ENCODE measurements at places on chromosomes 5 and 9. TPM values are rescaled to one million over a fixed set of nuclear protein-coding genes. Genes with fewer than 3 reads are reported as not detected.

Gene SPINK4
- not detected for total RNA-seq

Gene GPR21
- 7.9 TPM for total RNA-seq

Gene IRGM
- 0.12 TPM for total RNA-seq

Gene BRD3
- total RNA-seq = 30.0 TPM

Gene ANKRD34B
- total RNA-seq = 0.18 TPM

Data from metanephros (tissue), 2 donors.